ENCODE measurements at places on chromosomes 11 and 22.
A peak's percentile ranks its signal among the peaks of the same experiment; 100 is the strongest.

- DNase-seq = no peak
These were observed 108.9 kb downstream of the KIRREL3 start for GRCh38 chr11:126891556-126892217.

- no peak for DNase-seq
These were observed 6.6 kb downstream of the SHANK2 start for GRCh38 chr11:71245601-71246391.

DNA sequence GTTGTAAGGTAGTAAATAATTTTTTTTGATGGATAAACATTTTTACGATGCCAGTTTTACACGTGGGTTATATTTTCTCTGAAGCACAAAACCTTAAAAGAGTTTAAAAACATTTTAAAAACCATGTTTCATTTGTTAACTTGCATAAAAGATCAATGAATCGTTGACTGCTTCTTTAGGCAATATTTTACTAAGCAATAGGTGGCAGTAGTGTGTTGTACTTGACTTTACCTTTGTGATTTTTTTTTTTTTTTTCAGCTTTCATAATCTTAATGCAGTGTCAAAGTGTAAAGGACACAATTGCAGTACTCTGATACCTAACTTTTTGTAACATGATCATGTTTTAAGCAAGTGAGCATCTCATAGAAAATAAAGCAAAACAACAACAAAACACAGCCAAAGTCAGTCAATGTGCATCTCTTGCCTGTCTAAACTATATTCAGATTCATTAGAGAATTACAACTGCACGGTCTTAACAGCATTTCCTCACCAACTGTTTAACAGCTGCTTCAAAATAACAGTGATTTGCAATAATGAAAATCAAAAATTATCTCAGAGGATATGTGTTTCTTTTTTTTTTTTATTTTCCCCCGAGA is 27.7 kb downstream of the DNAJC24 start:
- DNase-seq = peak; percentile 27

DNA sequence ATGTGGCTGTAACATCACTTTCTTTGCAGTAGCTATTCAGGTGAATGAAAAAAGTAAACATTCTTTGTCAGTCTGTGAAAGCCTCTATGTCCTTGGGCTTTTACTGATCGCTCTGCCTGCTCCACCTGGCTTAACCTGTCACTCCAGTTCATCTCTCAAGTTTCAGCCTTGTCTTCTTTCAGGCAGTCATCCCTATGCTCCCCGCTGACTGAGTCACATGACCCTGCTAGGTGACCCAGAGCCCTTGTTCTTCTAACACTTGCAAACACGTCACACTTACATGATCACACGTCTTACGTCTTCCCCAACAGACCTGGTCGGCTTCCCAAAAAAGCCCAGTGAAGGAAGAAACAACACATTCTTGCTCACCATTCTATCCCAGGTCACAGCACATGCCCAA is 499.3 kb upstream of the TENM4 start:
- DNase-seq = no peak

All from CD4-positive, alpha-beta T cell treated with Interleukin-17A for 1 hour (primary cell).